ENCODE measurements at places on chromosomes 11 and 22.

GRCh38 chr11:67500484-67500821, 4.7 kb downstream of the PITPNM1 start:
- DNase-seq = no peak

- no peak for DNase-seq
Measured at GRCh38 chr22:32823024-32823730, 21.7 kb downstream of the TIMP3 start.

DNA sequence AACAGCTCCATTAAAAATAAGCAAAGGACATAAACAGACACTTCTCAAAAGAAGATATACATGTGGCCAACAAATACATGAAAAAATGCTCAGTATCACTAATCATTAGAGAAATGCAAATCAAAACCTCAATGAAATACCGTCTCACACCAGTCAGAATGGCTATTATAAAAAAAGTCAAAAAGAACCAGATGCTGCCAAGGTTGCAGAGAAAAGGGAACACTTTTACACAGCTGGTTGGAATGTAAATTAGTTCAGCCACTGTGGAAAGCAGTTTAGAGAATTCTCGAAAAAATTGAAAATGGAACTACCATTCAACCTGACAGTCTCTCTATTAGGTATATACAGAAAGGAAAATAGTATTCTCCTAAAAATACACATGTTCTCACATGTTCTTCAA, 102.4 kb upstream of the FIBIN start:
- no peak for DNase-seq

DNA sequence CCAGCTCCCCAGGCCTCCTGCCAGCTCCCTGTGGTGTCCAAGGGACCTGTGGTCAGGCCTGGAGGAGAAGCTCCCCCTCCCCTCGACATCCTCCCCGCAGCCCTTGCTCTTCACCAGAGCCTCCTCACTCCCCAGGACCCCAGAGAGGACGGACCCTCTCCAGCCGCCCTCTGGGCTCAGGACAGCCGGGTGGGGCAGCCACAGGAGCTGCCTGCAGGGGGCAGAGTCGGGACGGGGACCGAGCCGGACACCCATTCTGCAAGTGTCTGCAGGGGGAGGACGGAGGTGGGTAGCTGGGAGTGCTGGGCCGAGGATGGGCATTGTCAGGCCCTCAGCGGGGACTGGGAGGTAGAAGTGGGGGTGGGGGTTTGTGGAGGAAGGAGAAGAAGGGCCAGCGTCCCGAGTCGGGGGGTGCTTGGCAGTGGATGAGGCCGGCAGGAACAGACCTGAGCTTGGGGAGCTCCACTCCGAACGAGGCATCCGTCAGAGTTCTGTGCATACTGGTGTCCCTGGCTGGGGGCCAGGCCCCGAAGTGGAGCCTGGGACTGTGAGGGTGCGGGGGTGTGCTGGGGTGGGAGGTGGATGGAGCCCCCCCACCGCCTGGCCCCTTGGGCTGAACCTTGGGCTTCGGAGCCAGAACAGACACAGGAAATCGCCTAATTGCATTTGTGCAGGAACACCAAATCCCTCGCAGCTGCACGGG, 15.2 kb downstream of the PRR33 start:
- DNase-seq = no peak

GRCh38 chr11:20584093-20584774, 15.2 kb upstream of the SLC6A5 start:
- no peak for DNase-seq

DNA sequence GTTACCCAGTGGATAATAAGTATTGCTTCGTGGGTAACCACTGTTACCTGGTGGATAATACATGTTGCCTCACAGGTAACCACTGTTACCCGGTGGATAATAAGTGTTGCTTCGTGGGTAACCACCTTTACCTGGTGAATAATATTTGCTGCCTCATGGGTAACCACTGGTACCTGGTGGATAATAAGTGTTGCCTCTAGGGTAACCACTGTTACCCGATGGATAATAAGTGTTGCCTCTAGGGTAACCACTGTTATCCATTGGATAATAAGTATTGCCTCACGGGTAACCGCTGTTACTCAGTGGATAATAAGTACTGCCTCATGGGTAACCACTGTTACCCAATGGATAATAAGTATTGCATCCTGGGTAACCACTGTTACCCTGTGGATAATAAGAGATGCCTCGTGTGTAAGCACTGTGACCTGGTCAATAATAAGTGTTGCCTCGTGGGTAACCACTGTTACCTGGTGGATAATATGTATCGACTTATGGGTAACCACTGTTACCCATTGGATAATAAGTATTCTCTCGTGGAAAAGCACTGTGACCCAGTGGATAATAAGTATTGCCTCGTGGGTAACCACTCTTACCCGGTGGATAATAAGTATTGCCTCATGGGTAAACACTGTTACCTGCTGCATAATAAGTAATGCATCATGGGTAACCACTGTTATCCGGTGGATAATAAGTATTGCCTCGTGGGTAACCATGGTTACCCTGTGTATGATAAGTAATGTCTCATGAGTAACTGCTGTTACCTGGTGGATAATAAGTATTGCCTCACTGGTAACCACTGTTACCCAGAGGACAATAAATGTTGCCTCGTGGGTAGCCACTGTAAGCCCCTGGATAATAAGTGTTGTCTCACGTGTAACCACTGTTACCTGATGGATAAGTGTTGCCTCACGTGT, 20.1 kb upstream of the NXPE4 start:
- no peak for DNase-seq

GRCh38 chr11:95148938-95149337, 59.3 kb downstream of the ENDOD1 start:
- no peak for DNase-seq

- no peak for DNase-seq
Measured at GRCh38 chr11:120883404-120884080, 140.4 kb upstream of the TBCEL start.

DNA sequence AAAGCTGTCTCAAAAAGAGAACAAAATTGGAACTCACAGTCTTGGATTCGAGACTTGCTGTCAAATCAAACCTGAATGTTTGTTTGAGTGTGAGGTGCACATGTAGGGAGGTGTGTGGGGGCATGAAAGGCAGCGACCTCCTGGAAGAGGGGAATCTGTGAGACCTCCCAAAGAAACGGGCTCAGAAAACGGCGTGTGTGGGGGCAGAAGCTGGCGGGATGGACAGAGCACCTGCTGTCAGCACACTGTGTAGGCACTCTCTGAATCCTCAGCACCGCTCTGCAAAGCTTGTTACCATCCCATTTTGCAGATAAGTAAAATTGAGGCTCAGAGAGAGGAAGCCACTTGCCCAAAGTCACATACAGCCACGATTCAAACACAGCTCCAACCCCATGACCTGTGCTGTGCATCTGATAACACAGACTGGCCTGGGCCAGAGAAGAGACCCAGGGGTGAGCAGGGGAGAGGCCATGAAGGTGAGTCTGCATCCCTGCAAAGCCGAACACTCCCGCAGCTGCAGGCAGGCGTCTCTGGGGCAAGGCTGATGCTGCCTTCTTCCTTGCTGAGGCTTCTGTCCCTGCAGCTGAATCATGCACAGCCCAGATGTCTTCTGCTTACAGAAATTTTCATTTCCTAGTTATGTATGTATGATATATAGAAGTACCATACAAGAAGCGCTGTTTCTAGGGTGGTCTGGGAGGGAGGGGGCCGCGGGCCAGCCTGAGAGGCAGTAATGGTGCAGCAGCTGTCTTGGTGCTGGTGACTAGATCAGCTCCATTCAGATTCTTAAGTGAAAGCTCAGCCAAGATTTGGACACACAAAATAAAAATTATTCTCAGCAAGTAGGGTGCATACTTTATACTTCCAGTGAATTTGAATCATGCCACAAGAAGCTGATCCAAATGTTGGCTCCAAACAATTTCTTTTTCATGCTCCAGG, 67.3 kb upstream of the SHISAL1 start:
- DNase-seq = no peak

Data from stimulated activated CD8-positive, alpha-beta memory T cell treated with anti-CD3 and anti-CD28 coated beads, Interleukin-2, amount 100 ng/mL, for 1 hour (primary cell).